ENCODE measurements at places on chromosomes 12 and 14. TPM values are rescaled to one million over a fixed set of nuclear protein-coding genes. Genes with fewer than 3 reads are reported as not detected.

ACSS3 gene
- 16.5 TPM for total RNA-seq

GRCh38 chr14:47220096-47220495 lies 455.3 kb downstream of the MDGA2 start:
- no peak for DNase-seq
- H3K4me1 ChIP-seq: no peaks in the 10 kb centered on the region
- H3K27ac ChIP-seq: no peak overlapping the region
- no peaks in the 10 kb centered on the region for H3K36me3 ChIP-seq
- no peak overlapping the region for H3K4me3 ChIP-seq
- H3K27me3 ChIP-seq: no peaks in the 10 kb centered on the region

DNA sequence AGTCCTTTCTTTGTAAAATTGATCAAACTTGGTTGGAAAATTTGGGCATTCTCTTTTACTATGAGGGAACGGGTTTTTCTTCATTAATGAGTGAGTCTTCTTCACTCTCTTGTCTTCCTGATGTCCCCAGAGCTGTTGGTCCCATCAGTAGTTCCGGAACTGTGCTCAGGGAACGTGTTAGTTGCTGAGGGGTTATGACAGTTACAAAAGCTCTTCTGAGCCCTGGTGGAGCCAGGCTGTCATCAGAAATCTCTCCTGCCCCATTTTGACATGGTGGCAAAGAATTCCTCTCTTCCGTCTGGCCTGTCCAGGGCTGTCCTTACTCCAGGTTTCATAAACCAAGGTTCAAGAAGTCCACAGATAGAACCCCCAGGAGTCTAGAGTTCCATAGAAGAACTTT lies 208.5 kb downstream of the SLC41A2 start:
- H3K4me3 ChIP-seq: no peak overlapping the region
- no peaks in the 10 kb centered on the region for H3K36me3 ChIP-seq
- H3K27ac ChIP-seq: peak overlapping the region; percentile 78
- no peak for DNase-seq
- H3K27me3 ChIP-seq: no peaks in the 10 kb centered on the region

FBRSL1 gene
- total RNA-seq: 22.5 TPM

DNA sequence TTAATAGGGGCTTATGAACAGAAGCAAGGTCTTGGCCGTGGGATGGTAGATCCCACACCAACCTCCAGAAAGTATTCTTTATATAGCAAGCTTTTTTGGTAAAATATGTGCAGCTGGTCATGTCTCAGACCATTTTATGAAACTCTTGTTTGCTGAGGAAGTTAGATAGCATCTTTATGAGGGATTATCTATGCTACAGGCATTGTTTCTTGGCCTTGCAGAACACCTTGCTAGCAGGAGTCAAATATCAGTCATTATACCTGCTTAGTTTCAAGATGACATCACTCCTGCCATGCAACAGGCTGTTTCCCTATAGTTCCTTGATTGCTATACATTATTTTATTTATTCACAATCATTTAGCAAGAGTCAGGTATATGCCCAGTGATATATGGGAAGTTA lies 84.8 kb upstream of the LRFN5 start:
- no peak overlapping the region for H3K27ac ChIP-seq
- no peaks in the 10 kb centered on the region for H3K4me1 ChIP-seq
- no peaks in the 10 kb centered on the region for H3K36me3 ChIP-seq
- H3K27me3 ChIP-seq: no peaks in the 10 kb centered on the region
- H3K4me3 ChIP-seq: no peak overlapping the region

- no peak for DNase-seq
- H3K4me1 ChIP-seq: no peaks in the 10 kb centered on the region
- no peaks in the 10 kb centered on the region for H3K36me3 ChIP-seq
Observed at GRCh38 chr14:106268013-106268727, 741.8 kb downstream of the TMEM121 start.

DNA sequence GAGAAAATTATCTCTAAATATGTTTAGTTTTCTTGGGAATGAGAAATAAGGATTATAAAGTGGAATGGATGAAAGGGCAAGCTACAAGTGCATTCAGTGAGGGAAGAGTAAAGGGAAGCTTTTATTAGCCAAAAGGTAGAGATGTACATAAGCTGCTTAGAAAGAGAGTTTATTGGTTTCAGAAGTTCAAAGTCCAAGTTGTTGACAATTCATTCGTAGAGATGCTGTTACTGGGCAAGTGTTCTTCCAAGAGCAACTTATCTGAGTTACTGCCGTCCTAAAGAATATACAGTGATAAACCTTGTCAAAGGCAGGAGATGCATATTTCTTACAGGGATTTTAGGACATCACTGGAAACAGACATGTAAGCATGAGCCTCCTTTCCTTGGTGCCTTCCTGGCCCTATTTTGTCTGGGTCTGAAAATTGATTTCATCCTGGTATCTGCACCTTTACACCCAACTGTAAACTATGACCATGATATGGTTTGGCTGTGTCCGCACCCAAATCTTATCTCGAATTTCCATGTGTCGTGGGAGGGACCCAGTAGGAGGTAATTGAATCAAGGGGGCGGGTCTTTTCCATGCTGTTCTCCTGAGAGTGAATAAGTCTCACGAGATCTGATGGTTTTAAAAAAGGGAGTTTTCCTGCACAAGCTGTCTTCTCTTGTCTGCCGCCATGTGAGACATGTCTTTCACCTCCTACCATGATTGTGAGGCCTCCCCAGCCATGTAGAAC lies 46.8 kb downstream of the TRMT5 start:
- H3K4me1 ChIP-seq: no peaks in the 10 kb centered on the region
- no peak for DNase-seq
- no peak overlapping the region for H3K4me3 ChIP-seq
- H3K27me3 ChIP-seq: no peaks in the 10 kb centered on the region
- no peaks in the 10 kb centered on the region for H3K36me3 ChIP-seq

- H3K4me1 ChIP-seq: no peaks in the 10 kb centered on the region
- no peak for DNase-seq
- H3K27me3 ChIP-seq: no peaks in the 10 kb centered on the region
- H3K27ac ChIP-seq: no peak overlapping the region
- no peaks in the 10 kb centered on the region for H3K36me3 ChIP-seq
- H3K4me3 ChIP-seq: no peak overlapping the region
Observed at GRCh38 chr12:106213662-106214061, 34.2 kb downstream of the CKAP4 start.

BATF gene
- 9.5 TPM for total RNA-seq

DNA sequence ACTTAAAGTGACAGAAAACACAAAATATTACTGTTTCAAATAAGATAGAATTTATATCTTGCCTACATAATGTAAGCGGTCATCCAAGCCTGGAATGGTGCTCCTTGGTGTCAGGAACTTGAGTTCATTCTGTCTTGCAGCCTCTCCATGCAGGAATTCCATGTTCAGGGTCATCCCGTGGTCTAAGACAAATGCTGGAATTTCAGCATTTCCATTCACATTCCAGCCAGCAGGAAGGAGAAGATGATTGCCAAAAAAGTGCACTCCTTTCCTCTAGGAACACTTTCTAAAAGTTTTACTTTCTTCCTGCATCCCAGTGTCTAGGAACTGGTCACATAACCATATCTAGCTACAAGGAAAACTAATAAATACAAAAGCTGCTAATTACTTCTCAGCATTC lies 106.3 kb downstream of the PTPRO start:
- no peaks in the 10 kb centered on the region for H3K36me3 ChIP-seq
- no peak overlapping the region for H3K4me3 ChIP-seq
- H3K27me3 ChIP-seq: no peaks in the 10 kb centered on the region

OTX2 gene
- total RNA-seq: not detected

- no peaks in the 10 kb centered on the region for H3K27me3 ChIP-seq
- H3K27ac ChIP-seq: no peak overlapping the region
- no peak for DNase-seq
- no peaks in the 10 kb centered on the region for H3K36me3 ChIP-seq
- no peak overlapping the region for H3K4me3 ChIP-seq
- H3K4me1 ChIP-seq: no peaks in the 10 kb centered on the region
Observed at GRCh38 chr12:85872497-85873091, 1.5 kb upstream of the NTS start.

DNA sequence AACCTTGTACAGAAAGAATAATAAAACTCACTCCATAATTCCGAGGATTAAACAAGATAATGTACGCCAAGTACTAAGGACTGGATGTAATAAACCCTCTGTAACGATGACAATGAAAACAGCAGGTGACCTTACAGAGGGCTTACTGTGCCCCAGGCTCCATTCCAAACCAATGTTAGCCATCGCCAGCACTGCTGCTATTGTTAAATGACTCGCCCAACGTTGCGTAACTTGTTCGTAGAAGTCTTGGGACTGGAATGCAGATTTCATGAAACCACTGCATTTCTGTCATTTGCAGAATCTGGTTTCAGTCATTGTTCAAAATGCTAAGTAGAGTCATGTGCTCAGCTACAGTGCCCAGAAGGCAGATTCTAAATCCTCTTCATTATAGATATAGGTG lies 728 bp upstream of the STON2 start:
- H3K36me3 ChIP-seq: no peaks in the 10 kb centered on the region
- H3K4me1 ChIP-seq: no peaks in the 10 kb centered on the region
- DNase-seq: peak; percentile 38
- no peak overlapping the region for H3K27ac ChIP-seq
- no peak overlapping the region for H3K4me3 ChIP-seq

OR4E2 gene
- total RNA-seq: not detected

- no peaks in the 10 kb centered on the region for H3K4me1 ChIP-seq
- H3K27ac ChIP-seq: no peak overlapping the region
- H3K36me3 ChIP-seq: no peaks in the 10 kb centered on the region
- DNase-seq: no peak
- no peaks in the 10 kb centered on the region for H3K27me3 ChIP-seq
- H3K4me3 ChIP-seq: peak overlapping the region; percentile 33
Observed at GRCh38 chr12:126772171-126772864, 1494.7 kb upstream of the TMEM132C start.

CD163L1 gene
- 2.5 TPM for total RNA-seq

DPY19L2 gene
- total RNA-seq: 13.5 TPM

DNA sequence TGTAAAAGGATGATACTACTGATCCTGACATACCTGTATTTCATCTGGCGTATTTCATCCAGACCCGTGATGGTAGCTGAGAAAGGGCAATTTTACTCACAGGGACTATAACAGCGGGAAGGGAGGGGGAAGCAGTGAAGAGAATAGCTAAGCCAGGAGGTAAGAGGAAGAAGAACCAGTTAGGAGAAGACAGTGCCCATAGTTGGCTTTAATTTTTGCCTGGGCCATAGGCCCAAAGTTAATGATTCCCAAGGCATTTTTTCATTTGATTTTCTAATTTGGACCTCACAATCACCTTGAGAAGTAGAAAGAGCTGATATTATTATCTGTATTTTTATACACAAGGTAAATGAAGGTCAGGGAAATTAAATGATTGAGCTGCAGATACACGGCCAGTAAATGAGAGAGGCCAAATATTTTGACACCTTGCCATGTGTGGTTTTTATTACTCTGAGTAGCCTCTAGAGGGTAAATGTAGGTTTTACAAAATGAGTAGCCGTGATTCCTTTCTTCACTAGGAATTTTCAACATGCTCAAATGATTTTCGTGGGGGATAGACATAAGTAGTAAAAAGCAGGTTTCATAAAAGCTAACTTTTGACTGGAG lies 382.2 kb downstream of the FUT8 start:
- no peaks in the 10 kb centered on the region for H3K36me3 ChIP-seq
- no peak for DNase-seq
- no peak overlapping the region for H3K27ac ChIP-seq
- no peaks in the 10 kb centered on the region for H3K4me1 ChIP-seq

GRCh38 chr12:104137001-104137901 lies 759 bp downstream of the NFYB start:
- H3K4me1 ChIP-seq: peaks cover 59% of the 10 kb centered on the region
- H3K4me3 ChIP-seq: peak overlapping the region; percentile 73
- no peak for DNase-seq
- H3K27ac ChIP-seq: peak overlapping the region; percentile 82
- H3K27me3 ChIP-seq: no peaks in the 10 kb centered on the region
- H3K36me3 ChIP-seq: peaks cover 4% of the 10 kb centered on the region

GRCh38 chr12:124188561-124189405 lies 106.1 kb upstream of the RFLNA start:
- no peak for DNase-seq
- peak overlapping the region; percentile 31 for H3K27ac ChIP-seq
- H3K4me1 ChIP-seq: peaks cover 6% of the 10 kb centered on the region
- H3K27me3 ChIP-seq: no peaks in the 10 kb centered on the region

DNA sequence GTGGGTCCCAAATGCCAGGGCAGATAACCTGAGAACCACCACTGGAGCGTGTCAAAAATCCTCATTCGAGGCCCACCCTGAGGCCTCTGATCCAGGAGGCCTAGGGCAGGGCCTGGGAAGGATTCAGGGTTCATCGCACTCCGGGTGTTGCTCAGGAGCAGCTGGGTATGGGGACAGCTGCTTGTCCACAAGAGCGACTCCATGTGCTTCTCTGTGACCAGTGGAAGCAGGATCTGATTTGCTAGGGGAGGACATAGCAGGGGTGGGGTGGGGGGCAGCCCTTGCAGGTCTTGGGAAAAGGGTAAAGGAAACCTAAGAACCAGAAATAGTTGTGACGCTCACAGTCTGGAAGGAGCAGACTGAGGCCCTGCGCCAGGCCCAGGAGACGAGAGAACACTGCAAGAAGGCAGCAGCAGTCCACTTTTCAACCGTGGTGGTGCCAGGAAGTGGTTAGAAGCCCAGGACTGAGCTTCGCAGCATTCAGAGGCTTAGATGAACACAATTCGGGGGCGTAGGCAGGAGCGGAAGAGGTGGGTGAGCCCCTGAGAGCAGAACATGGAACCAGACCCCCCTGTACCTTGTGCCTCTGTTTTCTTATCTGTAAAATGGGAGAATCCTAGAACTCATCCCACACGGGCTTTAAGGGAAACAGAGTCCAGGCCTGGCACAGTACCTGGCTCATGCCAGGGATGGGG lies 33.7 kb downstream of the ITPK1 start:
- H3K27me3 ChIP-seq: no peaks in the 10 kb centered on the region
- H3K4me1 ChIP-seq: peaks cover 40% of the 10 kb centered on the region
- H3K4me3 ChIP-seq: no peak overlapping the region
- peak overlapping the region; percentile 43 for H3K27ac ChIP-seq
- no peaks in the 10 kb centered on the region for H3K36me3 ChIP-seq
- no peak for DNase-seq

GRCh38 chr14:53148671-53149070 lies 4.5 kb downstream of the DDHD1 start:
- H3K4me1 ChIP-seq: peaks cover 20% of the 10 kb centered on the region
- no peak for DNase-seq
- H3K27ac ChIP-seq: no peak overlapping the region
- no peaks in the 10 kb centered on the region for H3K36me3 ChIP-seq

ESPL1 gene
- total RNA-seq: 0.95 TPM

RND1 gene
- 1.8 TPM for total RNA-seq

GRCh38 chr14:69037790-69038454 lies 58.8 kb upstream of the ACTN1 start:
- peaks cover 82% of the 10 kb centered on the region for H3K4me1 ChIP-seq
- H3K27ac ChIP-seq: peak overlapping the region; percentile 94
- DNase-seq: no peak
- no peaks in the 10 kb centered on the region for H3K36me3 ChIP-seq

NEUROD4 gene
- not detected for total RNA-seq

- no peak for DNase-seq
- H3K4me3 ChIP-seq: no peak overlapping the region
- H3K27me3 ChIP-seq: no peaks in the 10 kb centered on the region
- no peak overlapping the region for H3K27ac ChIP-seq
Observed at GRCh38 chr12:100554608-100555077, 18.8 kb upstream of the GAS2L3 start.

RIN3 gene
- total RNA-seq: 54.2 TPM

GRCh38 chr12:12387501-12387900 lies 30.6 kb downstream of the BORCS5 start:
- H3K27ac ChIP-seq: no peak overlapping the region
- H3K4me1 ChIP-seq: peaks cover 28% of the 10 kb centered on the region
- H3K4me3 ChIP-seq: no peak overlapping the region
- H3K27me3 ChIP-seq: no peaks in the 10 kb centered on the region
- no peak for DNase-seq

All from thoracic aorta (tissue), 2 donors.